Esophagus squamous epithelium (tissue), 5 donors: ENCODE measurements at places on chromosomes 16 and 17.

DNA sequence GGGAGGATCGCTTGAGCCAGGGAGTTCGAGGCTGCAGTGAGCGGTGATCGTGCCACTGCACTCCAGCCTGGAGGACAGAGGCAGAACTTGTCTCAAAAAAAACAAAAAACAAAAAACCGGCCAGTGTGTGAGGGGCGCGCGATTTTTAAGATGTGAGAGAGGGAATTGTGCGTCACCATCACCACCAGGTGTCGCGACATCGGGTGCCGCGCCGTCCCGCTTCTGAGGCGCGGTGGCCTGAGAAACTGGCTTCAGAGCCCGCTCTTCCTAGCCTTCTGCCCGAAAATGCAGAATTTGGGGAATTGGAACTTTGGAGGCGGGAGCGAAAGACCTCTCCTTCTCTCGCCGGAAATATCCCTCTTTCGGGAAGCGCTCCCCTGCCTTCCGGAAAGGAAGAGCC lies 524.8 kb downstream of the KCNJ18 start:
- no peak for DNase-seq

- no peak for DNase-seq
Measured at GRCh38 chr16:87540897-87541146, 48.0 kb upstream of the ZCCHC14 start.

- DNase-seq: no peak
Measured at GRCh38 chr17:1695365-1695764, 10.7 kb upstream of the PRPF8 start.

GRCh38 chr16:86997058-86997457 lies 320.1 kb downstream of the C16orf95 start:
- DNase-seq: no peak

DNA sequence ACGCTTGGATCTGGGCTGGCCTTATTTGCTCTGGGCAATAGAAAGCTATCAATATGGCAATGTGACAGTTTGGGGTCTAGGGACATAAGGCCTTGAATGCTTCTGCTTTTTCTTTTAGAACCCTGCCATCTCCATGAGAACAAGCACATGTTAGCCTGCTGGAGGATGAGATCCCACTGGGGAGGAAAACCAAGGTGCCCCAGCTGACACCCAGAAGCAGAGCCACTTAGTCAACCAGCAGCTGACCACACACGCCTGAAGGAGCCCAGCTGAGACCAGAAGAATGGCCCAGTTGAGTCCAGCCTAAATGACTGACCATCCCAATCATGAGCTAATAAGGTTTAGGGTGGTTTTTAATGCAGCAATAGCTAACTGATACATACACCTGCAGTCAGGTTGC lies 171.2 kb downstream of the AHSP start:
- no peak for DNase-seq

DNA sequence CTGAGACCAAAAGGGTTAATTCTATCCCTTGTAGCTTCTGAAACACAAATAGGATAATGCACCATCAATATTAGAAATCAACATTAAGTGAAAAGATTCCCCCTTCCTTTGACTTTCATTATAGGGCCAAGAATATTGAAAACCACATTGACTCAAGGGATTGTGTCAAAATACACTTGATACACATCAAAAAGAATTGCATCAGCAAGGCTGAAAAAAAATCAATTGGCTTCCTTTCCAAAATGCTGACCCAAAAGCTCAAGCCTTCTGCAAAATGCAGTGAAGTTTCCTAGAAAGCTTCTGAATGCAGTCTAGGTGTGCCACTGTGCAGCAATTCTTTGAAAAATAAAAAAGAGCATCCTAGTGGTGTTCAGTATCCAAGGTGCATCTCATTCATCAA lies 674.4 kb downstream of the TOX3 start:
- DNase-seq: no peak

DNA sequence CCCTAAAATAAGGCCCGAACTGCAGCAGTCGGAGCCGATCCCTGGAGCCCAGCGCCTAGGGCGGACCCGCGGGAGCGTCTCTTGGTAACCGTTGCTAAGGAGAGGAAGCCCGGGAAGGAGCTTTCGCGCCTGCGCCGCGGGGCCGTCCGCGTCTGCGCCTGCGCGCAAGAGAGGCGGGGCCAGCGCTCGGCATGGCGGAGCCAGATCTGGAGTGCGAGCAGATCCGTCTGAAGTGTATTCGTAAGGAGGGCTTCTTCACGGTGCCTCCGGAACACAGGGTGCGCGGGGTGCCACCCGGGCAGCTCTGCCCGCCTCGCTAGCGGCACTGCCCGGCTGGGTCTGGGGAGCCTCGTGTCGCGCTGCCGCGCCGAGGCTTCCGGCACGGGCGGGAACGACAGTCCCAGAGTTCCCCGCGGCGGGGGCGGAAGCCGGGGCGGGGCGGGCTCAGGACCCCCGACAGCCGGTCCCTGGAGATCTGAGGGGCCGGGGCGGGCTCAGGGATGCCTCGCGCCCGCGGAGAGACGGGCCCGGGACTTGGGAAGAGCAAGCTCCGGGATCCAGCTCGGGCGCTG lies at the start of gene CDK10:
Gene CDK10 (plus strand): TSS at position 170 of the 572 bp plus-strand sequence. CDS start 22 bp downstream, at position 192.
- DNase-seq: no peak

- DNase-seq: no peak
Measured at GRCh38 chr16:27520982-27521673, 28.6 kb downstream of the GTF3C1 start.

DNA sequence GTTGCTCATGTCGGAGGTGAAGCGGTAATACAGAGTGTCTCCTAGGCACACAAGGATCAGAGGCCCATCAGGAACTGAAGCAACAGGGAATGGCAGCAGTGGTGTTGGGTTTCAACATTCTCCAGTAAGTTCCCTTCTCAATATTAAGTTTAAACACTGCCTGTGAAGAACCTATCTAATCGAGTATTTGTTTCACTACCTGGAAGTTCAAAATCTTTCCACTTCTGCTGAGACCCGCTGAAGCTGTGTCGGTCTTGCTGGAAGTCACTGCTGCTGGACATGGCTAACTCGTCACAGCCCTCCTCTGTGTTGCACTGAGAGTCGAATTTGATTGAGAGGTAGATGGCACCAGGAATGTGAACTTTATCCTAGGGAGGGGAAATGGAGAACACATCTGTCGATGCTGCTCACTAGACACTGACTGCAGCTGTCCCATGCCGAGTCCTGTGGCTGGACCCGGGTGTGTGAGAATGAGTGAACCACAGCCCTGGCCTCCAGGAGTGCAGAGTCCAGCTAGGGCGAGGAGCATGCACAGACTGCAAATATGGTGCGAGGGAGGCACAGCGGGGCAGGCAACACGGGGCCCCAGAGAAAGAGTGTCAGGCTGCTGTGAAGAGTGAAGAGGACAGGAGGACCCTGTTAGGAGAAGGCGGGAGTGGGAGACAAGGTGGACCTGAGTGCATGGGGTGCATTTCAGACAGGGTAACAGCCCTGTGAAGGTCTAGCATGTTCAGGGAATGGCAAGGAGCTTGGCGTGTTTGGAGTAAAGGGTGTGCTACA lies 50.1 kb upstream of the ATP2A3 start:
- DNase-seq: no peak

DNA sequence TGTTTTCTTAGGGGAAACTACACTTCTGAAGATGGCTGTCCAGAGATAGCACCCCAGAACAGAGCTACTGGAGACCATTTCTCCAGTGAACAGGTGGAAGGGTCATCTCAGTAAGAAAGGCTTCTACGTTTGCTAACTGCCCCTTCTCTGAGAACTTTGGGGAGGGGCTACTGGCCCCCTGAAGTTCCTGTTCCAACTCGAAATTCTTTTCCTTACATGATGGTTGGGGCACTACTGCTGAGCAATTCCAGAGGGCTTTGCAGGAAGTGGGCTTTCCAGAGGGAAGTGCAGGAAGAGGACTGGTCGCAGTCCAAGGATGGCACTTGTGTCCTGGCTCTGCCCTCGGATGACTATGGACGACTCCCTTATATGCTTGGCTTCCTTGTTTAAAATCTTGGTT lies 31.2 kb downstream of the TOM1L2 start:
- DNase-seq: no peak

- DNase-seq: no peak
Measured at GRCh38 chr16:65119901-65120401, 1.9 kb downstream of the CDH11 start.

DNA sequence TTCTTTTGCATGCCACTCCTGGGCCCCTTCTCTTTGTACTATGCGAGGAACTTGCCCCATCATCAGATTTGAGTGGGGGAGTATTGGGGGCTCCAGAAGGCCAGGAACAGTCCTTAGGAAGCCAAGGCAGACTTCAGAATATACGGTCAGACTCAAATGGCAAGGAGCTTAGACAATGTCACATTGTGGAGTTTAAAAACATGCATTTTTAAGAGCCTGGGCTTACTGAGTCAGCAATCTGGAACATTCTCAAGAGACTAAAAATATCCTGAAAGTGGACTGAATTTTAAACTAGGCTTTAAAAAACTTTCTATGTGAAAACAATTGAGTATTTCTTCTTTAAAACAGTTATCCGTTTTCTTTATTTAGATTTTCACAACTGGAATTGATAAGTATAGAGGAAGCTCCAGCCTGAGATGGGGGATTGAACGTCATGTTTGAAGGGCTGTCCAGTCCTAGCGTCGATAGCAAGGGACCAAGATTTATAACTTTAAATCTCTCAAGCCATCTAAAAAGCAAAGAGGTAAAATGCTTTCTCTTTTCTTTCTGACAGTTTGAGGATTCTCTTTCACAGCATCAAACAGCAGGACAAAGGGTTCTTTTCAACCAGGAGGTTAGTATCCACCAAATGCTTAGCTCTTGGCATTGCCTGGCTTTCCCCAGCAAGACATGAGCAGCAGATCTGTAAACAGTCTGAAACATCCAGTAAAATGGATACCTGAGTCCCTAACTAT lies 45.8 kb upstream of the CDRT4 start:
- DNase-seq: no peak

DNA sequence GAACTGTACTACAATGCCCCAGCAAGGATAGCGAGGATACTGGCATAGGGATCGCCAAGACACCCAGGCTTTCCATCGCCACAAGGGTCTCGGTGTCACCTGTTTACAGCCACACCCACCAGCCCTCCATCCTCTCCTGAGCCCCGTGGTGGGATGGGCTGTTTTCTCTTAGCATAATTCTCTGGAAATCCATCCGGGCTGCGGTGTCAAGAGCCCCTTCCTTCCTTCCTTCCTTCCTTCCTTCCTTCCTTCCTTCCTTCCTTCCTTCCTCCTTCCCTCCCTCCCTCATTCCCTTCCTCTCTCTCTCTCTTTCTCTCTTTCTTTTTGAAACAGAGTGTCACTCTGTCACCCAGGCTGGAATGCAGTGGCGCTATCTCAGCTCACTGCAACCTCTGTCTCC lies 36.0 kb upstream of the BAHCC1 start:
- DNase-seq: no peak

DNA sequence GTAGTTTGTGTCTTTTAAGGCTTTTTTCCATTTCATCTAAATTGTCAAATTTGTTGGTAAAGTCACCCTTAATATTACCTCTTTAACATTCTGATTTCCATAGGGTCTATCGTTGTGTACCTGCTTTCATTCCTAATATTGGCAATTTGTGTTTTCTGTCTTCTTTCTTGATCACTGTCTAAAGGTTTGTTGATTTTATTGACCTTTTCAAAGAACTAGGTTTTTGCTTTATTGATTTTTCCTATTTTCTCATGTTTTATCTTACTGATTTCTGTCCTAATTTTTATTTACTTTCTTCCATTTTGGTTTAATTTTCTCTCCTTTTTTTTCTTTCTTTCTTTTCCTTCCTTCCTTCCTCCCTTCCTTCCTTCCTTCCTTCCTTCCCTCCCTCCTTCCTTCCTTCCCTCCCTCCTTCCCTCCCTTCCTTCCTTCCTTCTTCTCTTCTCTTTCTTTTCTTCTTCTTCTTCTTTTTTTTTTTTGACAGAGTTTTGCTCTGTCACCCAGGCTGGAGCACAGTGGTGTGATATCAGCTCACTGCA lies 86.3 kb downstream of the CYLD start:
- DNase-seq: no peak

DNA sequence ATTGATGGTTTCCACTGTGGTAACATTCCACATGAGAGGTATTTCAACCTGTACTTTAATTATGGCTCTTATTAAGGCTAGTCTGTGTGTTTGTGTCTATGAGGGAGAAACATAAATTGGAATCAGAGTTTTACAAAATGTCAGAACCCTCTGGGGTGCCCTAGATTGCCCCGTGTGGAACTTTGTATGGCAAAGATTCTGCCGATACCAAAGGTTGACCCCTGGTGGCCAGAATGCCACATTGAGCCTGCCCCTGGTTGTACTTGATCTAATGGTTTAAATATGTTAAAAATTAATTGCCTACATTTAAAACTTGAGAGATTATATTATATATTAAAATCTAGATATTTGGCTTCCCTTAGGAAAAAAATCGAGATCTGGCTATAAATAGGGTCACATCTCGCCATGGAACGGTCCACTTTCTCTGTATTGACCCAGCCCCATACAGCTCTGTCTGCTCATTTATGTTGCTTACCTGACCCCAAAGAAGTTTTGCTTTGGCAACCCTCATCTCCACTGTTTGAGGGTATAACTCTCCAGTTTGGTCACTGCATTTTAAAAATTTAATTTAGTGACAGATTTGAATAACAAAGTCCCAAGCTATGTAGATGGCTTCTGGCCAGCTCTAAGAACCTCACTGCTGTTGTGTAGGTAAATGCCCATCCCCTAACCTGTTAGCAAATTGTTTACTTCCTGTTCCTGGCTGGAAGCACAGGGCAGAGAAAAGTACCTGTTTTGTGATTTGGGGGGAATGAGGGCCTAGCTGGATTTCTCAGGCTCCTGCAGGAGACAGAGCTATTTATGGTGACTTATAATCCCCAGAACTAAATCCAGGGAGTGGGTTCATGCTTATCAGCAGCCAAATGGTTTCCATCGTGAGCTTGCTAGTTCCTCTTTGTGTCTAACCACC lies 95.0 kb downstream of the PLCG2 start:
- no peak for DNase-seq

DNA sequence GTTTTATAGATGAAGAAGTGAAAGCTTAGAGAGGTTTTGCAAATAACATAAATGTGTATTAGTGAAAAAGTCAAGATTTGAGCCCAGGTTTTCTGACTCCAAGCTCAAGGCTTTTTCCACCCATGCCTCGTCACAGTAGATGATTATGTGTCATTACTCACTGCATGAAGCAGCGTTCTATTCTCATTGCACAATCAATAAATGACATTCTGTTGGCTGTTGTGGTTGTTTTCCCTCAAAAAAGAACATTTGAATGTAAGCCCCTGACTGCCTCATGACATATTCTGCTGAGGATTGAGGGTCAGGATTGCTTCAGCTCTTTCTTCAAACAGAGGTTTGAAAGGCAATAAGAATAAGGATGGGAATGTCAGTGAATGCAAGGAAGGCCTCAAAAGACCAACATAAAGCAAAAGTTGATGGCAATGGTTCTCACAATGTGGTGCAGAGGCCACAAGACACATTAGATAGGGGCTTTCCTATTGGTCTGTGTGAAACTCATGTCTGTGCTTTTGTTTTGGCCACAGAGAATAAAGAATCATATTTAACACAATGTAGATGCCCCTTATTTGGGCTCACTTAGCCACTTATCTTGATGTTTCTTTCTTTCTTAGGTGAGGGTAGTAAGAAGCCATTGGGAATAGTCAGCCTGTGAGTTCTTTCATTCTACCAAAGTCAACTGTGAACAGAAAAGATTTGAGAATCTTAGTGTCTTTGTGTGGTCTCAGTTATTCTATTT lies 5.4 kb upstream of the MMD start:
- DNase-seq: no peak

DNA sequence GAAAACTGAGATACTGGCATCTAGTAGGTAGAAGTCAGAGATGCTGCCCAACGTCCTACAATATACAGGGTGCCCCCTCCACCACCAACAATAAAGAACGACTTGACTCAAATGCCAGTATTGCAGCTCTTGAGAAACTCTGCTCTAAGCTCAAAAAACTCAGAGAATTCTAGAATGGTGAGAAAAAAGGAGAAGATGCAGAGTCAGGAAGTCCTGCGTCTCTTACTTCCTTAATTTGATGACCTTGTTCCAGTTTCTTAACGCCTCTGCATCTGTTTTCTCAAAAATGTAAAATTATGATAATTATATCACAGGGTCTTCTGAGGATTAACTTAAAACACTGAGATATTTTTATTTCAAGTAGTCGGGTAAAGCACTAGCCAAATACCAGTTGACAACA lies 1.7 kb upstream of the HSBP1 start:
- DNase-seq: no peak
